ENCODE measurements at places on chromosomes 7 and 10.

DNA sequence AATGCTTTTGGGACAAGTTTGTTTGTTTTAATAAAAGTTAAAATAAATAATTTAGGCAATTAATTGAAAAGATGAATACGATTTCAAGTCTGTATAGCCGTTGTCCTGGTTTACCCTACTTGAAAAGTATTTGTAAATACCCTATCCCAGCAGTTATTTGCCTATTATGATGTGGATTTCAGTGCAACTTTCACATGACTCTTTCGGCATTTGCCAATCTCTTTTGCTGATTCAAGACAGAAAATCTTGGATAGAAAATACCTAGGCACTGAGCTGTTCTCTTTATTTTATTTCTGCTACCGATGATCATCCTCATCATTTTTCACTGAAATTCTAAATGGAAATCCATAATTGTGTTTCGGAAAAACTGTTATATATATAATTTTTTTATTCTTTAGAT lies 125.9 kb upstream of the FZD8 start:
- DNase-seq, result no peak

GRCh38 chr7:12493863-12494686 lies 76.4 kb upstream of the SCIN start:
- peak; percentile 14 for DNase-seq

DNA sequence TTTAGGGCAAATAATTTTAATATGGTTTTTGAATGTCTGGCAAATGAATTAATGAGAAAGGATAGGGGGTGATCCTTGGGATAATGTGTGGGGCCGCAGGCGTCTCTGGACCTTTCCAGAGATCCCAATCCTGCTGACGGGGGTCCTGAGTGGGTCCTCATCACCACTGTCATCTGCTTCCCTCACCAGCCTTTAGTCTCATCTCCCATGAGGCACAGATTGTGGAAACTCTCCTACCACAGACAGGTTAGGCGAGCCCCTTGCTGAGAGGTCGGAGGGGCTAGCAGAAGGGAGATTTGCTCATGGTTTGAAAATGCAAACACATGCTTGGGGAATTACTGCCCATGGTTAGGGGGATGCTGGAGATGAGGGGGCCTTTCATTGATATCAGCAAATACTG lies 484.6 kb downstream of the RPS24 start:
- no peak for DNase-seq

- no peak for DNase-seq
These were observed 12.8 kb downstream of the CNNM1 start for GRCh38 chr10:99341860-99342490.

- DNase-seq, result no peak
These were observed 95.2 kb upstream of the FAM133B start for GRCh38 chr7:92685136-92686042.

DNA sequence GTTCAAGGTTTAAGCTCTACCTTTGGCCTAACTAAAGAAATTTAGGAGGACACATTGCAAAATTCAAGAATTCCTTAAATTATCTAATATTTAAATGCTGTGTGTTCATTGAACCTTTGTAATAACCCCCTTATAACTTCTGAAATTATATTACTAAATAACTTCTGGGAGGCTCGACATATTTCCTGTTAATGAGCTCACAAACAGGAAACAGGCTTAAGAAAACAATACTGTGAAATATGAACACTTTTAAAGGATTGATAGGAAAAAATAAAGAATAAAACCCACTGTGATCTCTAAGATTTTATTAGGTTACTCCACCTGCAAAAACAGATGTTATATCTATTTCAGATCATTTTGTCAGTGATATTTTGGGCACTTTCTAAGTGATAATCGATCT lies 74.1 kb downstream of the FOXP2 start:
- DNase-seq, result no peak

Data from LNCaP clone FGC (cell line).